ENCODE measurements at places on chromosomes 4 and X.

- no peak overlapping the region for H3K4me3 ChIP-seq
- no peak overlapping the region for H3K27ac ChIP-seq
- H3K36me3 ChIP-seq, result no peaks in the 10 kb centered on the region
- no peaks in the 10 kb centered on the region for H3K4me1 ChIP-seq
These were observed 34.9 kb downstream of the BMP3 start for GRCh38 chr4:81065446-81065845.

GRCh38 chr4:83361416-83362103 lies 26.9 kb upstream of the HPSE start:
- no peak overlapping the region for H3K4me3 ChIP-seq
- no peak for DNase-seq
- no peaks in the 10 kb centered on the region for H3K27me3 ChIP-seq
- H3K27ac ChIP-seq, result no peak overlapping the region

GRCh38 chrX:132676561-132677186 lies 187.8 kb upstream of the MBNL3 start:
- no peak overlapping the region for H3K27ac ChIP-seq
- H3K27me3 ChIP-seq, result no peaks in the 10 kb centered on the region
- no peak overlapping the region for H3K4me3 ChIP-seq
- no peaks in the 10 kb centered on the region for H3K36me3 ChIP-seq

DNA sequence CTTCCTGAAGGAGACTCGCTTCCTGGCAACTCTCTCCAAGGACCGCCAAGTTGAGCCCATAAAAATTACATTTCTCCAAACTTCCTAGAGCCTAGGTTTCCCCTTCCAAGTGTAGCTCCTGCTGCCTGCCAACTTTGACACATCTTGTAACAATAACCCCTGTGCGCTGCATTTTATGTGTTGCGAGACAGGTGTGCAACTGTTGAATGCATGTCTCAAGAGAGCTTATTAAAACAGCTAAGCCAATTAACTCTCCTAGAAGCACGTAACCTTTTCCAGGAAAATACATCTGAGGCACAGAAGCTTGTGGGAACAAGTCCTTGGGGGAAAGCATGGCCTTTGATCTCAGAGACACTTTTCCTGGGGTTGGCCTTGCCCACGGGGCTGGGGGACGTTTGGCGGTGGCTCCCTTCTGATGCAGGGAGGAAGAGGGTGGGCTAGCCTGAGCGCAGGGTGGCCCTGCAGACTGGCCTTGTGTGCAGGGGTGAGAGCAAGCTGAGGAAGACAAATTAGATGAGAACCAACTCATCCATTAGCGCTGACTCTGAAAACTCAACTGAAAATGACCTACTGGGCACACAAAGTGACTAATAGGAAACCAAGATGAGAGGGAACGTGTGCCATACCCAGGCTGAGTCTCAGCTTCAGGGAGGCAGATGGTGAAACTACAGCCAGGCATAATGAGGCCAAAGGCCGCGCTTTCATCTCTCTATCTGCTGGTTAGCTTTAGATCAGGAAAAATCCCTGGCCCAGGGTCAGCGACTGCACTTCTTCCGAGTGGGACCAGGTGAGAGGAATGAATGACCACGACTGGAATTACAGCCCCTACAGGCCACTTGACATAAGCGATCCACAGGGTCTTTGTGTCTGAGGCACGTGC lies 75.3 kb downstream of the ENPP6 start:
- H3K27me3 ChIP-seq, result peaks cover 5% of the 10 kb centered on the region
- H3K27ac ChIP-seq, result no peak overlapping the region
- H3K4me3 ChIP-seq, result no peak overlapping the region

DNA sequence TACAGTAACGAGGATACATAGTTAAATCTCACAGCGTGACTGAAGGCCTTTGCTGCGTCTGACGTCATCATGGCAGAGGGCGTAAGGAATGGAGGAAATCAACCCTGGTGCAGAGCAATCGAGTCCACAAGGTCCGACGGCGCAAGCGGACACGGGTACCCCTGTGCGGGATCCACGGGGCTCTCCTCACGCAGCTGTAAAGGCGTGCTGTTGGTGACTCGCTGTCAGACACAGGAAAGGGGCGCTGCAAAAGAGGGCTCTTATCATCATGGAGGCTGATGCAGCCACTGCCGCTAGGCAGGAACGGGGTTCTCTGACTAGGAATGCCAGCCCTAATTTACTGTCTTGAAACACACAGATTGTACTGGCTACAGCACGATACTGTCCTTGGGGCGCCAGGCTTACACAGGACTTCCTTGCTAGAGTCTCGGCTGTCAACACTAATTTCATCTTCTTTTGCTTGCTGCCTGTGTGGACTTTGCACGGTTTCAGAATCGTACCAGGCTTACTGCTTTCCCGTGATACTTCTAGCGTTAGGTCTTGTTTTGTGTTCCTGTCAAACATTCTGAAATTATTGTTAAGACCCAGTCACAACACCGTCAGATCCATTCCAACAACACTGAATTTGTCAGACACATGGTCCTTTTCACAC lies 13.6 kb downstream of the RNF212 start:
- peak; percentile 27 for DNase-seq
- H3K27ac ChIP-seq, result no peak overlapping the region
- no peaks in the 10 kb centered on the region for H3K27me3 ChIP-seq

DNA sequence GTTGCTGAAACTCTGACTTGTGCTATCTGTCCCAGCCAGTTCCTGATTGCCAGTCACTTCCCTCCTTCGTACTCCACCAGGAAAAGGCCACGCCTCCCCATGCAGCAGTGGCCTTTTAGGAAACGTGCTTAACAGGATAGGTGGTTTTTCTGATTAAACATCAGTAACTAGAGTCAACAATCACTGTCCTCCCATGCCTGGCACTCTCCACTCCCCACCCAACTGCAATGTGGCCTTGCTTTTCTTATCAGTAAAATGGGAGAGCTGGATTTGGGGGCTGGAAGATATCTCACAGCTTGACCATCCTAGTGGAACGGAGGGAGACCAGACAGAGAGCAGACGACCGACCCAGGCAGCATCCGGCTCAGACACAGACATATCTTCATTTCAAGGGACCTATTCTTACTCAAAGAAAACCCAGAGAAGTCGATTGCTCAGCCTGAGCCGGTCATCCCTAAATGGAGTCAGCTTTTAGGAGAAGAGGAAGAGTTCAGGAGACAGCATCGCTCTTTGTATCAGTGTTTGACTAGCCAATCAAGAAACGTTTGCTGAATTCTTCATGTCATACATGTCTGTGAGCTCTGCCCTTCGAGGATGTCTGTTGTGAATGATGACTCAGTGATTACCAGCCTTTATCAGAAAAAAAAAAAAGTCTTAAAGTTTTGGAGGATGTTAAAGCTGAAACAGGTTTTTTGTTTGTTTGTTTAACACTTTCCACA lies 12.7 kb upstream of the UBA6 start:
- no peak overlapping the region for H3K4me3 ChIP-seq
- peaks cover 10% of the 10 kb centered on the region for H3K36me3 ChIP-seq
- no peak overlapping the region for H3K27ac ChIP-seq
- DNase-seq, result no peak
- no peaks in the 10 kb centered on the region for H3K27me3 ChIP-seq
- no peaks in the 10 kb centered on the region for H3K4me1 ChIP-seq

DNA sequence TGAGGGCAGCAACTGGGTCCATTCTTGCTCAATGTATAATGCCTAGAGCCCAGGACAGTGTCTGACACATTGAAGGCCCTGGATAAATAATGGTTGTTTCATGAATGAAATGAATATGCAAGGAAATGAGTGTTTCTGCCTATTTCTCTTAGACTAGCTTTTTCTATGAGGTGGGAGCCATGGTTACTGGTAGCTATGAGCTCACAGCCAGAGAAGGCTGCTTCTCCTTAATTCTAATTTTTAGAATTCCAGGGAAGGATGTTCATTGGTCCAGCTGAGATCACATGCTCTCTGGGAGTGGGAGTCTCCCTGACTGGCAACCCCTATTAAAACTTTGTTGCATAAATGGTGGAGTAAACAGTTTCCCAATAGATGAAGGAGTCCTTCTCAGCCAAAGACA lies 9.7 kb upstream of the DCUN1D4 start:
- no peak overlapping the region for H3K27ac ChIP-seq
- H3K36me3 ChIP-seq, result no peaks in the 10 kb centered on the region

- H3K27me3 ChIP-seq, result no peaks in the 10 kb centered on the region
- no peak overlapping the region for H3K4me3 ChIP-seq
- no peak overlapping the region for H3K27ac ChIP-seq
- H3K4me1 ChIP-seq, result no peaks in the 10 kb centered on the region
- H3K36me3 ChIP-seq, result no peaks in the 10 kb centered on the region
These were observed 878.7 kb upstream of the TENM3 start for GRCh38 chr4:181364504-181364903.

DNA sequence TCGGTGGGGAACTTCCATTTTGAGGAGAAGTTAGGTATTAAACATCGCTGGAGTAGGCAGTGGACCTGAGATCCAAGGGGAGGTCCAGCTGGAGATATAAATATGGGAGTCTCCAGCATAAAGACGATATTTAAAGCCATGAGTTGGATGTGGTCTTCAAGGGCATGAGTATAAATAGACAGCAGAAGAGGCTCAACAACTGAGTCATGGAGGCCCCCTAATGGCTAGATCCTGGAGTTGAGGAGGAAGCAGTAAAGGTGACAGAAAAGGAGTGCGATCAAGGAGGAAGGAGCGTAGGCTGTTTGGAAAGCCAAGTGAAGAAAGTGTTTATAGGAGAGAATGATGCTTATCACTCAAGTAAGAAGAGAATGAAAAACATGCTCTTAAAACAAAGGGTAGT lies 18.1 kb upstream of the APBB2 start:
- no peak for DNase-seq
- no peak overlapping the region for H3K27ac ChIP-seq
- H3K36me3 ChIP-seq, result no peaks in the 10 kb centered on the region
- H3K4me1 ChIP-seq, result no peaks in the 10 kb centered on the region

GRCh38 chr4:991451-992296 lies 1.5 kb downstream of the SLC26A1 start:
- no peak for DNase-seq
- peaks cover 14% of the 10 kb centered on the region for H3K27me3 ChIP-seq
- H3K4me1 ChIP-seq, result peaks cover 13% of the 10 kb centered on the region

GRCh38 chrX:48083212-48083611 lies 11.8 kb upstream of the ZNF630 start:
- H3K36me3 ChIP-seq, result no peaks in the 10 kb centered on the region
- H3K4me3 ChIP-seq, result no peak overlapping the region
- no peaks in the 10 kb centered on the region for H3K4me1 ChIP-seq
- peak; percentile 58 for DNase-seq

DNA sequence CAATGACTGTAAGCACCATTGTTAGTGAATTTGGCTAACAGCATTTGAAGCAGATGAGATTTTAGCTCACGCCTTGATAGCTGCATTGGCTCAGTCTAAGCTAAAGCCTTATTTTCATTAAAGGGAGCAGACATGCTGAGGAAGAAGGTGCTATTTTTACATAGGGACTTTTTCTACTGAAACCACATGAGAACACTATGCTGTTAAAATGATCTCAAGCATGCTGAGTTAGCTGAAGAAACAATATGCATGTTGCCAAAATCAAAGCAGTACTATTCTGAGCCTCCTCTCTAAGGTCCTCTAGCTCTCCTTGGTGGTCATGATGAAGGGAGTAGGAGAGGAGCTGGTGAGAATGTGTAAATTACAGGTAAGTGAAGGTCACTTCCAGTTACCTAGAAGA lies 134.4 kb upstream of the JADE1 start:
- DNase-seq, result no peak
- H3K27me3 ChIP-seq, result no peaks in the 10 kb centered on the region
- no peak overlapping the region for H3K4me3 ChIP-seq

GRCh38 chrX:107775734-107776511 lies at the start of gene TSC22D3:
TSC22D3 (minus strand) TSS chrX:107775787; CDS start chrX:107775419, 368 bp downstream.
- no peaks in the 10 kb centered on the region for H3K27me3 ChIP-seq
- H3K4me3 ChIP-seq, result peak within 1 kb of the TSS; percentile 70
- peak within 1 kb of the TSS; percentile 94 for H3K27ac ChIP-seq
- H3K36me3 ChIP-seq, result no peaks in the 10 kb centered on the region
- peaks cover 14% of the 10 kb centered on the region for H3K4me1 ChIP-seq

DNA sequence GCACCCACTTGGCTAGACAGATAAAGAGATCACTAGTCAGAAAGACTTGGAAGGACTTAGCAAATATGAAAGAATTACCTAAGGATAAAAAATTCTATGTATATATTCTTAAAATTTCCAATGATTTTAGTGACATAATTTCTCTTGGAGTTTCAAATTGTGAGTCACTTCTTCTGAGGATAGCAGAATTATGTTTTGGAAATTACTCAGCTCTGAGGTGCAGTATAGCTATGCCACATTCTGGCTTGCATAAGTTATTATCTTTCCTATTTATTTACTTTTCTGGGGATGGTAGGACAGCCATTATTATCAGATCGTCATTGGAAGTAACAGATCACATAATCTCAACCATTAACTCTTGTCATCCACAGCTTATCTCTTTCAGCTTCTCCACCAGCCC lies 853.5 kb downstream of the TRIML1 start:
- DNase-seq, result no peak
- no peaks in the 10 kb centered on the region for H3K4me1 ChIP-seq
- no peak overlapping the region for H3K27ac ChIP-seq
- H3K27me3 ChIP-seq, result no peaks in the 10 kb centered on the region

DNA sequence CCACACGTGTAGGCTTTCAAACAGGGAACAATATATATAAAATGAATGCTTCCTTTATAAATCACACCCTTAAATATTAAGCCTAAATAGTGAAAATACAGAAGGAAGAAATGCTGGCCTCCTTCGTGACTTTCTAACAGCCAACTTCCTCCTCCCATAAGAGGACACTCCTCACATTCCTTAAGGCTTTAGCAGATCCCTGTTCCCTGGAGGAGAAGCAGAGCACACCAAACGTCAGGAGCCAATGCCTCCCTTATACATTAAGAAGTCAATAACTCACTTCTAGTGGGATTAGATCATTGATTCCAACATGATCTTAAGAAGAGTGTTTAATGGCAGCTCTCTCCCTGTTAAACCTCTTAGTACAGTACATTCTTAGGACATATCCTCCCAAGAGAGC lies 108.4 kb upstream of the FAM241A start:
- H3K27me3 ChIP-seq, result no peaks in the 10 kb centered on the region
- H3K4me1 ChIP-seq, result no peaks in the 10 kb centered on the region
- no peaks in the 10 kb centered on the region for H3K36me3 ChIP-seq
- DNase-seq, result no peak
- H3K4me3 ChIP-seq, result no peak overlapping the region

- H3K36me3 ChIP-seq, result no peaks in the 10 kb centered on the region
- H3K4me3 ChIP-seq, result no peak overlapping the region
- H3K4me1 ChIP-seq, result no peaks in the 10 kb centered on the region
- H3K27me3 ChIP-seq, result no peaks in the 10 kb centered on the region
- no peak overlapping the region for H3K27ac ChIP-seq
- DNase-seq, result no peak
These were observed 40.4 kb downstream of the MAGEB17 start for GRCh38 chrX:16207634-16208033.

DNA sequence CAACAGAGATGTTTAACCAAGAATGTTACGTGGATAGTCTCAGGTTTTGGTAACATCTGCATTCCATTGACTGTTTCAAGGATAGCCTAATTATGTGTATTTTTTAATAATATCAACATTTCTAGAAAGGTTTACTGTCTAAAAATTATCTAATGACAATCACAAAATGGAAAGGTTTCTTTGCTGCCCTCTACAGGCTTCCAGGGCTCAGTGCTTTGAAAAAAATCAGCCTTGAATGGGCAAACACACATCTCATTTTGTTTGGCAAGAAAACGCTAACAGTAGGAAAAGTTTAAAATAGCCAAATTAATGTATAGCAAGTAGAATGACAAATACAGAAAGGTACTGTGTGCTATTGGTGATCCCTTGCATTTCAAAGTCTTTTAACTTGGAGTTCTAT lies 223.4 kb upstream of the PRPS2 start:
- H3K4me1 ChIP-seq, result no peaks in the 10 kb centered on the region
- no peak for DNase-seq
- H3K4me3 ChIP-seq, result no peak overlapping the region
- no peaks in the 10 kb centered on the region for H3K36me3 ChIP-seq
- no peak overlapping the region for H3K27ac ChIP-seq

- no peaks in the 10 kb centered on the region for H3K27me3 ChIP-seq
- DNase-seq, result no peak
- H3K4me1 ChIP-seq, result no peaks in the 10 kb centered on the region
These were observed 222.3 kb downstream of the CPE start for GRCh38 chr4:165600959-165601683.
